HL-60 (cell line): ENCODE measurements at places on chromosomes 4 and X.

DNA sequence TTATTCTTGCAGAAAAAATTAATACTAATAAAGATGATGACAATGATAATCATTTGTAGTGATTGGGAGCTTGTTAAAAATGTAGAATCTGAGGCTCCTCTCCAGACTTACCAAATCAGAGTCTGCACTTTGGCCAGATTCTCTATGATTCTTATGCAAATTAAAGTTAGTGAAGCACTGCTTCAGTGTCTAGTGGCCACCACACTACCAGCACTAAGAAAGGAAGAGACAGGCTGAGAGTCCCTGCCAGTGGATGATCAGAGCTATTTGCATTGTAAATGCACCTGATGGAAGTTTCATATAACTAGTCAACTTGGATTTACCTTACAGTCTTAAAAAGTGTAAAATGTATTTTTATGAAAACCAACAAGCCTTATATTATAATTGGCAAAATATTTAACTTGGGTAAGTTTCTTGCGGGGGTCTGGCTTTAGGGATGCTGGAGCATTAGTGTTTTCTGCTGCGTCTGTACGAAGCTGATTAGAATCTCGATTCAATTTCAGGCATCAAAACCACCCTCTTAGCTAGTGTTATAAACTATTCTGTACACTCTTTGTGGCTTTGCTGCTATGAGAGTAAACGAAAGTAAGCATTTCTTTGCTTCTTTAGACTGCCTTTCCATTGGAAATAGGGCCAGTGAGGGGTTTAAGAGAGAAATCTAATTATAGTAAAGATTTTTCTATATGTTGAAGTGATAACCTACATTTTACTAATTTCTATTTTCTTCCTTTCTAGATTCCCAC, 114.1 kb downstream of the TLL1 start:
- no peak for DNase-seq

DNA sequence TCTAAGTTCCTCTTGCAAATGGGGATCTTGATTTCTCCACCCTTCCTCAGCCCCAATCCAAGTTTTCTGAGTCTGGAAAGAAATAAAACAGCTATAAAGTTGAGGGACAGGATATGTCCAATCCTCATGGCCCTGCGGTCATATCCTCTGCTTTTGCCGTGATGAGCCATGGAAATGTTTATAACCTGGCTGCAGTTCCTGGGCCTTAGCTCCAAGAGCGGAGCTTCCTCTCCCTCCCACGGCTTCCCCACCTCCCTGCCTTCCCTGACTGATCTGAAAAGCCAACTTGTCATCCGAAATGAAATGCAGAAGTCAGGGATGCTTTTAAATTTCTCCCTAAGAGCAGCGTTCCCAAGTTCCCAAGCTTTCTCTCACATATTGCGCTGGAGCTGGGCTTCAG, 221.5 kb upstream of the SFRP2 start:
- DNase-seq = no peak

GRCh38 chrX:69080855-69081465, 84.3 kb downstream of the PJA1 start:
- DNase-seq = no peak

- no peak for DNase-seq
These were observed 96.8 kb downstream of the ARSJ start for GRCh38 chr4:113882668-113883067.

DNA sequence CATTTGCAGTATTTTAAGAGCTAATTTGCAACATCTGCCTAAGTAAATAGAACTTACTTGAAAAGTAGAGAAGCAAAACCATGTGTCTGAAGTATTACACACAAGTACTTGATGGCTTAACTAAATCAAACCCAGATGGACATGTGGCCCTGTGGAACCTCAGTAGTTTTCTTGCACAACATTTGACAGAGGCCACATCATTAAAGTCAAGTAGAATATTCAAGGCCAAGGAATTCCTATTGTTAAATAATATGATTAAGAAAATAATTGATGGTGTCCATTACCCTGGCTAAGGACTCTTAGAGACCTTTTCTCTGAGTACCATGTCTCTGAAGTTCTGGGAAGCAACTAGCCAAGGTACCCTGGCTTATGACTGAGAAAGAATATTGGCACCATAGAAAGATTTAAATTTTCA, 135.4 kb upstream of the OTUD4 start:
- no peak for DNase-seq

DNA sequence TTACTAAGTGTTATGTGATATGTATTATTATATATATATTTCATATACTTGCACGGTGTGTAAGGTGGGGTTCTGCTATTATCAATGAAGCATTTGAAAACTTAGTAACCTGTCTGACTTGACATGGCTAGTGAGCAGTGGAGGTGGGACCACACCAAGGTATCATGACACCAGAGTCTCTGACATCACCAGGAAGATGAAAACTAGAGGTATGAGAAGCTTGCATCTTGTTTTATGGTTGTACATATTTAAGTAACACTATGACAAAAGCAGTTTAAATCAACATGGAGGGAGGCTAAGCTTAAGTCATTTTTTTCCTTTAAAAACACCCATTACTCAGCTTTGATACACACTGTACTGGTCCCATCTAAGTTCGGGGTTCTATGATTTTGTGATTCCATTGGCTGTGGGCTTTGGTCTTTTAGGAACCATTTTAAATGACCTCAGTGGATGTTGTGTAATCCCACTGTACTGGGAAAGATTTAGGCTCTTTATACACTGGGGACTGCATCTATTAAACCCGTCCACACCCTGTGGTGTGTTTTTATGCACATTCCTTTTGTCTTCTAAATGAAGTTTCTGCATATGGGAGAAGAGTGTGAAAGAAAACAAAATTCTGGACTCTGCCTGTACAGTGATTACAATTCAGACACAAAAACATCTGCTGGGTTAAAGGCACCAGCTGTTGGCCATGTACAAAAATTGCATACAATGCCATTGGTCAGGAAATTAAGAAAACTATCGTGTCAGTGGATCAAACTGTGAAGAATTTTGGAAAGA, 570.6 kb downstream of the SPRY1 start:
- DNase-seq = no peak
